Psoas muscle (tissue), 8 donors: ENCODE measurements at places on chromosomes 3 and 15. TPM values are rescaled to one million over a fixed set of nuclear protein-coding genes. Genes with fewer than 3 reads are reported as not detected.

Gene CEP19
- total RNA-seq, result 0.30 TPM

Gene COL8A1
- total RNA-seq, result 1.2 TPM

Gene ARPIN
- 9.9 TPM for total RNA-seq

Gene C3orf85
- total RNA-seq, result not detected
